ENCODE measurements at places on chromosomes 5 and 9.

DNA sequence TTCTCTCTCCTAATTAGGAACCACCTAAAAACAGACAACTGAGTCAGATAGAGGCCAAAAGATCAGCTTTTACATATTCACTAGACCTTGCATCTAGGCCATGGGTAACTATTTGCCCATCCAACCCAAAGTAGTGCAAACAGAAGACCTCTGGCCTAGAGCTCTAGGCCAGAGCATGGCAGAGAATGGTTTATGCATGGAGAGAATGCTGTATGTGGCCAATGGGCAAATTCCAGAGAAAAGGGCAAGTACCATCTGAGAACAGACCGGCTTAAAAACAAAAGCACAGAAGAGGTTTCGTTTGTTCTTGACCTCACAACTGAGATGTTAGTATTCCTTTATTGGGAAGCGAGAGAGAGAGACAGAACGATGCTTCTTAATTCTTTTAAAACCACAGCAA, 151.7 kb upstream of the RFX3 start:
- no peak for DNase-seq

DNA sequence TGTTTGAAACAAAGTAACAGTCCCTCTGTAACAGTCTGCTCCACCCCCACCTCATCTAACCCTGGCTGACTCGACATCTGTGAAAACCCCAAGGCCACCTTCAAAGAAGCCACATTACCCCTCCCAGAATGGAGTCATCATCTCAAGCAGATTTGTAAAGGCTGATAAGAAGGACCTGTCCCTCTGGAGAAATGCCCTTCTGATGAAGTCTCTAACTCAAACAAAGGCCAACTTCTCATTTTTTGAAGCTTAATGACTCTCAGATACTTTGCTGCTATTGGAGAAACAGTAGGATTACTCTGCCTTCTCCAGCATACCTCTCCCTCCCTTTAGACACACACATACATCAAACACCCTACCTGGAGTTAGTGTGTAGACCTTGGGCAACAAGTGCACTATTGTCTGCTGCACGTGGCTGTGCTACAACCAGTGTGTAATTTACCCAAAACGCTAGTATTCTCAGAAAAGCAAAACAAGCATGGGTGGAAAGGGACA, 5.3 kb upstream of the SUSD1 start:
- DNase-seq = no peak

- DNase-seq = no peak
Measured at GRCh38 chr5:180873615-180874520, 12.8 kb upstream of the ZFP62 start.

- no peak for DNase-seq
Measured at GRCh38 chr5:154723740-154724505, 31.3 kb upstream of the LARP1 start.

- no peak for DNase-seq
Measured at GRCh38 chr9:78131969-78132700, 100.5 kb upstream of the GNAQ start.

DNA sequence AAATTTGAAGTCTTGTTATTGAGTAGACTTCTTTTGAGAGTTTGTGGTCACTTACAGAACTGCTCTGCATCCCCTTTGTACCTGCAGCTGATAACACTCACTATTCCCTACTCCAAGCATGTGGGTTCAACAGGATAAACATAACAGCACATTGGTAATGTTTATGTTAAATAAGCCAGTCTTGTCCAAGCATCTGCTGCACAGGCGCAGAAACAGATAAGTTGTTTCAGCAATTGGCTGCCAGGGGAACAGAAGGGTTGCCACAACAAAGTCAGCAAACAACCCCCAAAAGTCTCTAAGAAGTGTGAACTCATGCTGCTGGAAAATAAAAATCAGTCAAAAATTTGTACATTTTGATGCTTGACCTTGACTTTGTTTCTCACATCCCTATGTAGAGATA, 174.6 kb downstream of the GDNF start:
- DNase-seq = no peak

DNA sequence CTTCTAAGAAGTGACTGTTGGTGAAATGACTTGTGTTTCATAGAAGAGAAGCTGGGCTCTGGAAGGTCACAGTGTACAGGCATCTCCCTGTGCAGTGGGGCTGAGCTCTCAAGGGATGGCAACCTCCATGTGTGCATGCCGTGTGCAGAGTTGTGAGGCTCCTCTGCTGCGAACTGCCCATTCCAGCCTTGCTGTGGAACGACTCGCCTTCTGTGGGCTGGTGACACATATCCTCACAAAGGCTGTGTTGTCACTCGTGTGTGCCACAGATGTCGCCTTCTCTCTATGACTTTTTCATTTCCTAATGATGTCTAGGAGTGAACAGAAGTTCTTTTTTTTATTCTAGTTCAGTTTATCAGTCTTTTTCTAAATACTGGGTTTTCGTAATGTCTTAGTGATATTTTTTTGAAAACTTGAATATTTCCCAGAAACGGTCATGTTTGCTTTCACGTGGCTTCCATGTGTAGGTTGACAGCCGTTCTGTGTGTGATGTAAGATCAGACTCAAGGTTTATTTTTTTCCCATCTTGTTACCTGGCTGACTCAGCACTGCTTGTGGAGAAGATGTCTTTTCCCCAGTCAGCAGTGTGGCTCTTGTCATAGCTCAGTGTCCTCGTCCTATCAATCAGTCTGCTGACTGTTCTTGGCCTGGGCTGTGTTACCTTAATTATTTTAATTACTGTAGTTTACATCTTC, 57.3 kb upstream of the CACNA1B start:
- DNase-seq = no peak

DNA sequence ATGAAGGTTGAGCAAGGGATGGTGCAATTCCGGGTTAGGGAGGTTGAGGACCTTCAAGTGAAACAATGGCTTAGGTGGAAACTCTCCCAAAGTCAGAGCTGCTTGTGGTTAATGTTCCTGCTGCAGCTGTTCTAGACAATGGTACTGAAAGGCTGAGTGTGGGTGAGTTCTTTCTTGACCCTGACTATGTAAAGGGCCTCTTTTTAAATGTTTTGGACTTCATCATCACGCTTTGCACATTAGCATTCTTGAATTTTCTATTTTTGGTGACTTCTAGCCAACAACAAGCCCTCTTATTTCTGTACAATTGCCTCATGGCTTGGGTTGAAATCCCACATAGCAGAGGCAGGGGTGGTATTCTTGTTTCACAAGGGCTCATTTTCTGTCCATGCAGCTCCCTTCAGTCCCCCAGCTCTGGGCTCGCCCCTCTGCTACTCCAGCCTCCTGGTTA, 136.3 kb upstream of the ANKRD55 start:
- DNase-seq = no peak

- no peak for DNase-seq
Measured at GRCh38 chr5:101543780-101544179, 640.7 kb upstream of the ST8SIA4 start.

GRCh38 chr5:165919196-165919595, 2372.2 kb upstream of the WWC1 start:
- no peak for DNase-seq

DNA sequence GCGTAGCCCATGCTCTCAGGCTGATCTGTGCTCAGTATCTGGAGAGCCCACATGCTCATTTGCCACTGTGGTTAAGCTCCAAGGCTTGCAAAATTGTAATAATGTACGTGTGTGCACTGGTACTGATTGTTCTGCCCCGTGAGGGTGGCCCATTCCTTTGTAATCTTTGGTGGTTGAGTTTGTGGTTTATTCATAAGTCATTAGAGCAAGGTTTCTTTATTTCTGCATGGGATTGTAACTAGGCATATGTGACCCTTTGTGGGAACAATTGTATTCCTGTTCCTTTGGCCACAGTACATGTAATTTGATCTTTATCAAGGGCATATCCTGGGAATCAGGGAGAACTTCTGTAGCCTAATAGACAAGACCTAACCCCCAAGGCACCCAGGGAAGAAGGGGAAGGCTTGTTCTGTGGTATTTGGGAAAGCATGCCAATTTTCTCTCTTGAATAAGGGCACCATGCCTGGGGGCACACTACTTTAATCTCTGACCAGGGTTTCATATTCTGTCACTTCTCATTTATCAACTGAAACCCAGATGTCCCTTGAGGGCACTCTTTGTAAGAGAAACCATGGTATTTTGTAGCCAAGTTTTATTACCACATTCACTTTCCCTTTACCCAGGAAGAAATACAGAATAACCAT, 74.6 kb downstream of the NPR3 start:
- no peak for DNase-seq

- no peak for DNase-seq
Measured at GRCh38 chr9:19782005-19782404, 6.8 kb downstream of the SLC24A2 start.

GRCh38 chr9:138028596-138028995, 151.0 kb downstream of the CACNA1B start:
- no peak for DNase-seq

DNA sequence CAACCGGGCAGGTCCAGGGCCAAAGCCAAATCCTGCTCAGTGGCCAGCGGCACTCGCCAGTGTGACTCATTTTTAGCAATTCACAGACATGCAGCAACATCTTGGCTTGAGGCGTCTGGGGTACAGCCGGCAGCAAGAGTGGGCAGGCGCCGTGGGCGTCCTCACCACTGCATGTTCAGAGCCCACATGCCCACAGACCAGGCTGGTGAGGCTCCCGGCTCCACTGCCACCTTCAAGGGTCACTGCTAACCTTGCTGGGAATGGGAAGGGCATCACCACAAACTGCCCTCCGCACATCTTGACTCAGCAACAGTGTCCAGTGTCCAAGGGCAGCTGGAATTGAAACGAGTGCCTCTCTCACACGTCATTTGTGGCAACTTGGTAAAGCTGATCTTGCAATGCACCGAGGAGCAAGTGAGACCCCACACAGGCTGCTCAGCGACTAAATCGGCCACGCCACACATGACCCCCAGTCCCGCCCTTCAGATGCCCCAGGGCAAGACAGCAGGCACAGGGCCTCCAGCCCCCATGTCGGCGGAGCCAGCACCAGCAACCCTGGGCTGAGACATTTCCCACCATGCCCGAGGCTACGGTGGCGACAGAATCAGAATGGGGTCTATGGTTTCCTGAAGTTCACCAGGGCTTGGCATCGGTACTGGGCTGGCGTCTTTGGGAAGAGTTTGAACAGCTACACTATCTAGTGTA, 140.3 kb downstream of the ROR2 start:
- no peak for DNase-seq

- DNase-seq = no peak
Measured at GRCh38 chr5:163565492-163565891, 60.1 kb downstream of the MAT2B start.

GRCh38 chr9:89171693-89172092, 6.9 kb downstream of the SHC3 start:
- DNase-seq = no peak

GRCh38 chr9:108184941-108185340, 670.8 kb downstream of the ACTL7B start:
- no peak for DNase-seq

DNA sequence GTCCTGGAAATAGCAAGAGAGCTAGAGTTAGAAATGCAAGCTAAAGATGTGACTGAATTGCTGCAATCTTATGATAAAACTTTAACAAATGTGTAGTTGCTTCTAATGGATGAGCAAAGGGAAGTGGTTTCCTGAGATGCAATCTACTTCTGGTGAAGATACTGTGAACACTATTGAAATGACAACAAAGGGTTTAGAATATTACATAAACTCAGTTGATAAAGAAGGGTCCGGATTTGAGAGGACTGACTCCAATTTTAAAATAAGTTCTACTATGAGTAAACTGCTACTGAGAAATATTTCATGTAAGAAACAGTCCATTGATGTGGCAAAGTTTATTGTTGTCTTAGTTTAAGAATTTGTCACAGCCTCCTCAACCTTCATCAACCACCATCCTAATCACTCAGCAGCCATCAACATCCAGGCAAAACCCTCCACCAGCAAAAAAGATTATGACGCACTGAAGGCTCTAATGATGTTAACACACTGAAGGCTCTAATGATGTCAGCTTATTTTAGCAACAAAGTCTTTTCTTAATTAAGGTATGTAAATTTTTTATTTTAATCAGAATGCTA, 376.2 kb downstream of the CDH10 start:
- no peak for DNase-seq

DNA sequence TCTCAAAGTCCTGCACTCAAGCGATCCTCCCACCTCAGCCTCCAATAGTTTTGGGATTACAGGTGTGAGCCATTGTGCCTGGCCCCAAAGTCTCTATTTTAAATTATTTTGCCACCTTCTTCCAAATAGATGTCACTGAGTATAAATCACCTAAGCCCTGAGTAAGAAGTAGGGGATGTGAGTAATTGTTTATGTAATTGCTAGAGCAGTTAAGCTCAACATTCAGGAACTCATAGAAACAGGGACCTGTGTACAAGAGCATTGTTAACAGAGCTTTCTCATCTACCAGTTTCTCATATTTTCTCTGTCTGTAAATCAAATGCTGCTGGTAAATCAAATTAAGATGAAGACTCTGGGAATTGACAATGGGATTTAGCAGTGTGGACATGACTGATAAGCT, 26.3 kb downstream of the CDK7 start:
- DNase-seq = no peak

DNA sequence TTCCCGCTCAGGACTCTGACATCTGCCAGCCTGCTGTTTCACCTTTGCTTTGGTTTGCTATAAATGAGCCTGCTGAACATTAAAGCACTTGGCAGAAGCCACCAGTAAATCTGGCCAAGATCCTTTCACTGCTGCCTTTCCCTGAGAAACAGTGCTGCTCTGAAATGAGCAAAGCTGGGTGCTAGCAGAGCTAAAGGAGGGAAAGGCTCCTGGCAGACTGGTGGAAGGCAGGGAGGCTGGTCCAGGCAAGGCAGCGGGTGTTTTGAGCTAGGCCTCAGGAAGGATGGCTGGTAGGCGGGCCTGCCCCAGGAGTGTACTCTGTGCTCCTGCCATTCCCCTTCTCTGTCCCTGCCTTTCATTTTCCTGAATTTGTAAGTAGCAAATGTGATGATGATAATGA, 52.5 kb upstream of the PTGS1 start:
- no peak for DNase-seq

- no peak for DNase-seq
Measured at GRCh38 chr5:73005886-73006285, 50.0 kb downstream of the FCHO2 start.

GRCh38 chr9:95225726-95226106, 91.8 kb downstream of the FANCC start:
- no peak for DNase-seq

DNA sequence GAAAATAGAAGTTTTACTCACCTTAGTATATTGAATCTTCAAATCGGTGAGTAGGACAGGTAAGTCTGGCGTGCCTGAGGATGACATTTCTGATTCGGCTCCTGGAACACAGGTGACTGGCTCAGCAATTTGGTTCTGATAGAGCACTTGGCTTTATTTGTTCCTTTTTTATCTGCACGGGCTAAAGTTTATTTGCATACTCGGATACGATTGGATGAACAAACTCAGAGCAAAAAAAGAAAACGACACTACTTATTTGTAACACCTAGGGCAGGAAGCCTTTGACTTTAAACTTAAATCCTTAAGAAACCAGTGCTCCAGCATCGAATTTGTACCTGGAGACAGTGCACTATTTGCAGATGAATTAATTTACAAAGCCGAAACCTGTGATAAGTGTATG, at the start of gene ALDH1A1:
Gene ALDH1A1 (minus strand): TSS at position 140 of the 400 bp plus-strand sequence. CDS start 53 bp downstream, at position 87.
- peak; percentile 15 for DNase-seq

- DNase-seq = no peak
Measured at GRCh38 chr5:55308254-55308836, 556 bp downstream of the MTREX start.

GRCh38 chr5:15612915-15613635, 113.1 kb downstream of the FBXL7 start:
- no peak for DNase-seq

All from NCI-H1105 (cell line).